ENCODE measurements at places on chromosomes 6 and 20.

DNA sequence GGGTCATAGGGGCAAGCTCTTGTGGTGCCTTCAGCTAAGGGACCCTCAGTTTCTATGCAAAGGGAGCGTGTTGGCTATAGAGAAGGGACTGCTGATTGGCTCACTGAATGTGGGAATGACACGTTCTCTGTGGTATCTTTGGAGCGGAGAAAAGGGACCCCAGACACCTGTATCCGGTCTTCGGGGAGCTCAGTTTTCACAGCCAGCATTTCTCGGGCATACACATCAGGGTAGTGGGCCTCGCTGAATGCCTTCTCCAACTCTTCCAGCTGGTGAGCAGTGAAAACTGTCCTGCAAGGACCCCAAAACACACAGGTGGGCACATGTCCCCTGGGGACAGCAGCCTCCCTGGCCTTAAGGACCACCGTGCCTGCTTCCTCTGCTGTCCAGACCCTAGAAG, 3.3 kb downstream of the VSX1 start:
- no peak for DNase-seq

DNA sequence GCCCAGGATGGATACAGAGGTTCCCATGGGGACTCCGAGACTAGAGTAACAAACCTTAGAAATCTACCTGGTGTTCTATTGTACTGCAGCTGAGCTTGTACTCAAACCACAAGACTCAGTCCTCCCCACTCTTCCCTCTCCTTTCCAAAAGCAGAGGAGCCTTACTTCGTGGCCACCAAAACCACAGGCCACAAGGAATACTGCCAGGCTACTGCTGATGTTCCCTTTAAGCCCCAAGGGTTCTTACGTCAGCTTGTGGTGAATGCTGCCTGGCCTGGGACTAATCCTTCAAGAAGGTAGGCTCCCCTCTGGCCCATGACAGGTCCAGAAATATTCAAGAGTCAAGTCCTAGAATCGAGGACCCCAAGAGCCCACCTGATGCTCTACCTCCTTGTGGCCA, 10.5 kb upstream of the DEFB128 start:
- DNase-seq, result no peak

DNA sequence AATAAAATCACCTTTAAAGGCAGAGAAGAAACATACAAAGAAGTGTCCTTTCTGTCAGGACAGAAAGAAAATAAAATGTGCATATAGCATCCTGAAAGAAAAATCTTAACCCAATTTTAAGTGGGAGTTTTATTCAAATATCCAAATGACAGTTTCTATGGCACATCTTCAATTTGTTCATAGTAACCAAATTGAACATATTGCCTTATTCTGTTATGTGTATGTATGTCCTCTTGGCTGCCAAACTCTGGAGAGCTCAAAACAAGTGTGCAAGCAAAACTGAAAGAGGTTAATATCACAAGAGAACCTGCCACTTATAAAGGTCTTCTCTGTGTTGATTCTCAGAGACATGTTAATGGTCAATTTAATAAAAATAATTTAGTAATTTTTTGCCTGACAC, 334.7 kb downstream of the BCKDHB start:
- DNase-seq, result no peak

DNA sequence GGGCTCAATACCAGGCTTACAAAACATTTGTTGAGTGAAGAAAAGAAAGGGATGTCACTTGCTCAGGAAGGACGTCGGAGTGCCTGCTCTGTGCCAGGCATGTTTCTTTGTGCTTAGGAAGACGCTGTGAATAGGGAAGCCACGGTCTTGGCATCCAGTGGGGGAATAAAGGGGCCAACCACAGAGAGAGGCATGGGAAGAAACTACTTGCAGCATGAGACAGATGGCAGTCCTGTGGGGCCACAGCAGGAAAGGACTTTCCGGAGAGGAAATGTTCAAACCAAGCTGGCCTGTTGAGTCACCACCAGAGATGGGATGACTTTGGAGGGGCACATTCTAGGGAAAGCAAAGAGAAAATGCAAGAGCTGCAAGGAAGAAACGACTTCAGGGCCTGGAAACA, 173.2 kb downstream of the CDH26 start:
- DNase-seq, result no peak

- no peak for DNase-seq
Measured at GRCh38 chr6:157772820-157773219, 50.2 kb upstream of the SNX9 start.

DNA sequence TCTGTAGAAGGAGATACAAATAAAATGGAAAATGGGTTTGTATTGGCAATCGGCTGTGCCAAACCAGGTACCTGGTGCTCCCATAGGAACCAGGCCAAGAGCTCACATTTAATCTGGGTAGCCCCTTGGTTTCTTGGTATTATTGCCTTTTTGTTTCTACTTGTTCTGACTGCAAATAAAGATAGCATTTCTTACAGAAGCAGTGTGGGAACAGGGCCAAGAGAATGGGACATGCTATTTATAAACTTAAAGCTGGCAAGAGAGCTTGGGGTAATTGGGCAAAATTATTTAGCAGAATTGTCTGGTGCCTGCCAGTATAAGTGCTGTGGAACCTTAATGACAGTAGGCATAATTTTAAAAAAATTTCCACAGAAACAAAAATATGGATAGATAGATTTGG, 113.5 kb upstream of the GLP1R start:
- DNase-seq, result no peak

DNA sequence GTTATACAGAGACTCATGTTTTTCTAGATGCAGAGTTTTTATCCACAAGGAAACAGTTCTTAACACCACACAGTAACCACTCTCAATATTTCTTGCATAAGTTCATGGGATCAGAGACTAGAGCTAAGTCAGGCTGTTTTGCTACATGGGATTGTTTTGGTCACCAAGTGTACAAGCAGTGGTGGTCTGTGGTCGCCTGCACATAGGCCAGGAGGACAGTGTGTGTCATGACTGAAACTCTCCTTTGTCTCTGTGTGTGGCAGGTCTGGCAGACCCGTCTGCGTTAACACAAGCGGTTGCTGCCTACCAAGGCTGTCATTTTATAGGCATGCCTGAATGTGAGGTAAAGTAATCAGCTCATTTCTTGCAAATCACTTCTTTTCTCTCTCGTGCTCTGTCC, 18.9 kb downstream of the WRNIP1 start:
- no peak for DNase-seq

GRCh38 chr6:80465513-80465912, 359.0 kb downstream of the BCKDHB start:
- no peak for DNase-seq

- DNase-seq, result no peak
Measured at GRCh38 chr6:6402006-6402405, 81.5 kb upstream of the F13A1 start.

- no peak for DNase-seq
Measured at GRCh38 chr6:97813889-97814567, 531.0 kb upstream of the MMS22L start.

DNA sequence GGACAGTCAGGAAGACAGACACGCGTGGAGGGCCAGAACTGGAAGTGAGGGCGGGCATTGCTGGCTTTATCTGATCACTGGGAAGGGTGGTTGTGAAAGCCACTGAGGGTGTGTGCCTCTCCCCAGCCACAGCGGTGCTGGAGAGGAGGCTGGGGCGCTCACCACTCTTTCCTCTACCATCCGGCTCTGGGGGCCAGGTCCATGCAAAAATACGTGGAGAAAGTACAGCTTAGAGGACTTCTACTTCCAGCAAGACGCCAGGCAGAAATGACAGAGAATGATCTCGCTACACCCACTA, 148.8 kb upstream of the RPS6KA2 start:
- no peak for DNase-seq

DNA sequence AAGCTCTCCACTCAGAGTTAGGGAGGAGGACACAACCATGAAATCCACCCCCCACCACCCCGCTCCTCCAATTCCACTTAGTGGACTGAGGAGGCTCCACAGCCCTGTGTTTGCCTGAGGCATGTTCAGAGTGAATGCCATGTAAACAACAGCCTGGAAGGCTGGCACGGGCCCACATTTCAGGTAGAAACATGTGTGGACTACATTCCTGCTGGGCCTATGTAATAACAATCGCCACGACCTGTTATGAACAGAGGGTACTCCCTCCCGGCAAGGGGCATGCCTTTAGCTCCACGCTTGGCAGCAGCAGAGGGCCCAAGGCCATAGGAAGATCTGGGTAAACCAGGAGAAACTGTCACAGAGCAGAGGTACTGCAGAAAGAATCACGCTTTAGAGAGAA, 65.5 kb downstream of the ISM1 start:
- DNase-seq, result no peak

GRCh38 chr6:48101290-48101689, 9.7 kb downstream of the PTCHD4 start:
- no peak for DNase-seq

GRCh38 chr6:148892247-148892646, 145.4 kb downstream of the UST start:
- no peak for DNase-seq

DNA sequence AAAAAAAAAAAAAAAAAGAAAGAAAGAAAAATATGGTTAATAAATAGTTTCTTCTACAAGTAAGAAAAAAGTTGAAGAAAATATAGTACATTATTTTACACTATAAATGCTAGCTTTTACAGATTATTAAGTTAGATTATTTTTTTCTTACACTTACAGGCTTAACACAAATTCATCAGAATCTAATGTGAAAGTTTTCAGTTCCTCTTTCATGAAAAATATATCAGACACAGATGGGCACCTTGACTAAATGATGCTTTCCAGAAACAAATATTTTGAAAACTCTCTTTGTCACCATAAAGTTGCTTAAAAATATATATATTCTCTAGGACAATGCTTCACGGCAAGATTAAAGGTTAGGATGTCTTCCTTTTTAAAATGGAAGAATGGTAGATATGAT, 321.8 kb upstream of the HSF2 start:
- DNase-seq, result no peak

DNA sequence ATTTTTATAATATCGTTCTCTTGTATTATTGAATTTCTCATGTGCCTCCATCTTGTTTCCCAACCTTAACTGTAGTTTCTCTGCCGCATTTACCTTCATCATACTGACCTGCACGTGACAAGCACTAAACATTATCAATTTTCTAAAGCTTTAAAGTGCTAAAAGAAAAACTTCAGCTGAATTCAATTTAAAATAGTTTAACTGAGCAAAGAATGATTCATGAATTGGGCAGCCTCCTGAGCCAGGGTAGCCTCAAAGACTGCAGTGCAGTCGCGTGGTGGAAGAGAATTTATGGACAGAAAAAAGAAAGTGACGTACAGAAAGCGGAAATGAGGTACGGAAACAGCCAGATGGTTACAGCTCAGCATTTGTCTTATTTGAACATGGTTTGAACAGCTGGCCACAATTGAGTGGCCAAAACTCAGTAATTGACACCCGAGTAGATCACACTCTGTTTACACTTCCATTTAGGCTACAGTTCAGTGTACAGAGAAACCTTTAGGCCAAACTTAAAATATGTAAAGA, 4.2 kb upstream of the ZDHHC14 start:
- no peak for DNase-seq

DNA sequence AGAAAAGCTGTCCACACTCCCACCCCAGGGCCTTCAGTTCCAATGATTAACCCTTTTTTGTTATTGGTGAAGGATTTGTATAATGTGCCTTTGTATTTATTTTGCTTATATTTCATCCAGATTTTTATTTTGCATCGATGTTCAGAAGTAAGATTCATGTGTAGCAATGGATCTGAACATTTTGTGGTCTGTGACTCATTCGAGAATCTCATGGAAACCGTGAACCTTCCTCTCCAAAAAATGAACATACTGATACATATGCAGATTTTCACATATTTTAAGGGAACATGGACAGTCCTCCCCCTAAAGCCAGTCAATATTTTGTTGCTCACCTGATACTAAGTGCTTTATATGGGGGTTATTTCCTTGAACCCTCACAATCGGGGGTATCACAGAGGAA, 421.8 kb upstream of the SOX4 start:
- DNase-seq, result no peak

DNA sequence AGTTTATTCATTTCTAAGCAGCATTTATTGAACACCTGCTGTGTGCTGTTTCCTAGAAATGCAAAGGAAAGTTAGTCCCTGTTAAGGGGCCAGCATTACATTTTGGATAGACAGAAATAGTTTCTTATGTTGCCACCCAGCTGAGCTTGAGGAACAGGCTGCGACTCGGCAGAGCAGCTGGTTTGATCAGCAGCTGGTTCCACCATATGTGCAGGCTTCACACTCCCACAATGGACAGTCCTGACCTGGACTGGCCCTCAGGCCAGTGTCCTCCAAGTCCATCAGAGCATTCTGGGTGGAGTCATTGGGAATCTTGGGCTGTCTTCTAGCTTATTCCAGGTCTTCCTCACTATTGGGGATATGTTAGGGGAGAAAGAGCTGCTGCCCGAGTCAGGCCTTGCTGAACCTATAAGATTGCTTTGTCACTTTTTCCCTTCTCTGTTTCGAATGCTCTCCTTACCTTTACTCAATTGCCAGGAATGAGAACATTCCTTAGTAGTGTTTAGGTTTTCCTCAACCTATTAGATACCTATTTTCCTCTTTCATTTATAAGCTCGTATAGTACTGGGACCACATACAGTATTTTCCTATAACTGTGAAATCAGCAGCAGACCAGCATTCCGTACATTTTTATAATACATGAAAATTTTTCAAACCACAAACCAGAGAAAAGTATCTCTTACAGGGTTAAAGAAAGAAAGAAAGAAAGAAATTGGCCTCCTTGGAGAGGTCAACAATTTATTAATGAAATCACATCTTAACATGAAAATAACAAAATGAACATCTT, 203.0 kb downstream of the FARS2 start:
- no peak for DNase-seq

GRCh38 chr6:155505608-155505989, 50.0 kb upstream of the NOX3 start:
- no peak for DNase-seq

- no peak for DNase-seq
Measured at GRCh38 chr6:121503589-121503991, 68.1 kb downstream of the GJA1 start.

DNA sequence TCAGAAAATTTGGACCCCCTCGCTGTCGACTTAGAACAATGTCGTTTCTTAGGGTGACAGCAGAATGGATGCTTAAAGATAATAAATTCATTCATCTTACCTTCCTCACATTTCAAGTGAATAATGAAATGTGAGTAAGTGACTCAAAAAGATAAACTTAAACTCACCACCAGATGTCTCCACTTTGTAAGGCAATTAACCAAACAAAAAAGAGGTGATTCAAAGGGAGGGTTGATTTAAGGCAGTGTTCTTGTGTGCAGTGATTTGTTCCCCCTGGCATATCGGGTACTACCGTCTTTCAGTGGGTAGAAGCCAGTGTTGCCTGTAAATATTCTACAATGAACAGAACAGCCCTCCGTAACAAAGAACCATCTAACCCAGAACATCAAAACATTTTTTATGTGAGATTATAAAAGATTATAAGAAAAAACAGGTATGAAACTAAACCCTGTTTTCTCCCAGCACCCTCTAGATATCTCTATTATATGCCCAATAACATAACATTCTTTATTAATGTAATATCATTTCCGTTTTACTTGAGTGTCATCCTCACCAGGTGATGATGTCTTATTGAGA, 589.7 kb downstream of the CBLN4 start:
- no peak for DNase-seq

GRCh38 chr6:57261926-57262325, 39.8 kb upstream of the RAB23 start:
- DNase-seq, result no peak

- DNase-seq, result no peak
Measured at GRCh38 chr6:26426691-26427450, 13.4 kb upstream of the BTN3A3 start.

- peak; percentile 89 for DNase-seq
Measured at GRCh38 chr6:45710304-45710821, 305.3 kb downstream of the CLIC5 start.
